ENCODE measurements at places on chromosomes 2 and 18.

DNA sequence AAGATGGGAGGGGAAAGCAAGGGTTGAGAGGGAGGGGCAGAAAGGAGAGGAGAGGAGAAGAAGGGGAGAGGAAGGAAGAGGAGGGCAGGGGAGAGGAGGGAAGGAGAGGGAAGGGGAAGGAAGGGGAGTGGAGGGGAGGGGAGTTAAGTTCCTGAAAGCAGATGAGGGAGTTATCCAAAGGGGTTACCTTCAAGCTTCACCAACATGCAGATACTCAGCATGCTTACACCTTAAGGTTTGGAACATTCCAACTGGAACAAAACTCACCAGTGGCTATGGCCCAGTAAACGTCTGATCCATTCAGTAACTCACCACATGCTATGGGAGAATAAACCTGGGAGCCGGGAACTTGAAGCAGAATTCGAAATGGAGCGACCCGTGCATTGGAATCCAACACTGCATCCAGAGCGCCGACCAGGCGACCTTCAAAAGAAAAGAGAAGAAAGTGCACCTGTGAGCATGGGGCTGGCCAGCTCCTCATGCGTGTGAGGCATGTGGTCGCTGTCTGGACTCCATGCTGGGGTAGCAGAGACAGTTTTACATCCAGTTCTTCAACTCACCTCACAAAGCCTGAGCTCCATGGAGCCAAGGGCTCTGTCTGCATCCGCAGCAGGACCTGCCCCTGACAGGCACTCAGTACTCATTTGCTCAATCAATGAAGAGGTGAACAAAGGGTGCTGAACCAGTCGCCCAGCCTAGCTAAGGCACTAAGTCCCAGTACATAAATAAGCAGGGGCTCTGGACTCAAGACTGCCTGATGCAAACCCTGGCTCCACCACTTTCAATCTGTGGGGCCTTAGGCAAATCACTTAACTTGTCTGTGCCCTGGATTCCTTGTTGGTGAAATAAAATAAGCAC, 61.0 kb downstream of the TBC1D8 start:
- DNase-seq = no peak

DNA sequence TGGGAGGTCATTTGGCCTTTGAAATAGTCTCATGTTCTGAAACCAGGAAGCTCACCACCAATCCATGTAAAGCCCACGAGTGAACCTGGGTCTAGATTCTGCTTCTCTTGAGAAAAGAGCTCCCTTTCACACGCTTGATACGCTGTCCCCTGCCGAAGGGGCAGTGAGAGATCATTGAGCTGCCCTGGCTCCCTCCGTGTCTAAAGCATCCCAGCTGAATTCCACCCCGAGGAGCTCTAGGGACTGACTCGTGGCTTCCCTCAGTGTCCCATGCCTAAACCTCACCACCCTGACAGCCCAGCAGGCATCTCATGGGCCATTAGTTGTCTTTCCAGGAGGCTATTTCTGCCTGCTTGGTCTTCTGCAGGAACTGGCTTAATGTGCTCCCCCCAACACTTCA, 68.6 kb downstream of the COL6A3 start:
- no peak for DNase-seq

DNA sequence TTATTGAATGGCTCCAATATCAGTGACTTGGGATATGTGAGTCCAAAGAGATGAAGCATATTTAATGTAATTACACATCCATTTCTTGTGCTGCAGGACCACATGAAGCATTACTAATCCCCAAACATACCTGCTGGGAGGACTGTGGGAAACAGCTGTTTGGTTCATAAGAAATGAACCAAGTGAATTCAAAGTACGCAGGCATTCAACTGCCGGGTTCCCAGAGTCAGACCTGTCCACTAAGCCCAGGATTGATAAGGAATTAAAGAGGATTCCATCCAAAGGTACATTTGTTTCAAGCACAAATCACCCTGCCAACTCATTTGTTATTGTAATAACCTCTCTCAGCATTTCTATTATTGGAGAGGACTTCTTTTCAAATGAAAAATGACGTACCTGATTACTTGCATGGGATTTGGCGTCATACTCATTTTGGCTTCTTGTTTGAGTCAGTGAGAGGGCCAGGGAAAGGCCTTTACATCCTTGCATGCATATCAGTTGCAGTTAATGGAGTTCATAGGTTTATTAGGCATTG, 230.7 kb downstream of the TXNL1 start:
- DNase-seq = no peak

DNA sequence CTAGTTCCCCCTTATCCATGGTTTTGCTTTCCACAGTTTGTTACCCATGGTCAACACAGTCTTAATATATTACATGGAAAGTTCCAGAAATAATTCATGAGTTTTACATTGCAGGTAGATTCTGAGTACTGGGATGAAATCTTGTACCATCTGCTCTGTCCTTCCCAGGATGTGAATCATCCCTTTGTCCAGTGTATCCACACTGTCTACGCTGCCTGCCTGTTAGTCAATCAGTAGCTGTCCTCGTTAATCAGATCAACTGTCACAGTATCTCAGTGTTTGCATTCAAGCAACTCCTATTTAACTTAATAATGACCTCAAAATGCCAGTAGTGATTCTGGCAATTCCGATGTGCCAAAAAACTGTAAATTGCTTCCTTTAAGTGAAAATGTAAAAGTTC, 76.3 kb downstream of the DYNC1I2 start:
- no peak for DNase-seq

DNA sequence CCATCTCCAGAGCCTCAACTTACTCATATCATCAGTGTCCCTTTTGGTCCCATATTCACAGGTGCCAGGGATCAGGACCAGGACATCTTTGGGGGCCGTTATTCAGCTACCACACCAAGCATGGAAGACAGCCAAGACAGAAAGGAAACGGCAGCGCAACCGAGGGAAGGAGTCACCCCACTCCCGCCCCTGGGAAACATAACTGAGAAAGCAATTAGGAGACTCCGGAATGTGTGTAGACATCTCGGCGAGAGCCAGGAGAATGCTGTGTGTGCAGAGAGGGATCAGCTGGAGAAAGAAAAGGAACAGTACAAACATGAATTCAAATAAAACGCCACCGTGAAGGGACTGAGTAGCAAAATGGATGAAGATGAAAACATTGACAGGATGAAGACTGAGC, 13.4 kb upstream of the BOK start:
- no peak for DNase-seq
